ENCODE measurements at places on chromosomes 3 and 15. TPM values are rescaled to one million over a fixed set of nuclear protein-coding genes. Genes with fewer than 3 reads are reported as not detected.

The SLC12A1 gene
- total RNA-seq: not detected

The MGLL gene
- total RNA-seq: 78.1 TPM

The ISL2 gene
- total RNA-seq: 3.6 TPM

The SLC2A2 gene
- not detected for total RNA-seq

The TP63 gene
- total RNA-seq: under 0.01 TPM

The GOLGA6L10 gene
- total RNA-seq: under 0.01 TPM

The CALML4 gene
- 3.6 TPM for total RNA-seq

The DNAH12 gene
- under 0.01 TPM for total RNA-seq

The CCK gene
- 15.3 TPM for total RNA-seq

The CILP gene
- 0.29 TPM for total RNA-seq

The GHSR gene
- not detected for total RNA-seq

The TRPC1 gene
- total RNA-seq: 49.5 TPM
